ENCODE measurements at places on chromosomes 3 and 15. TPM values are rescaled to one million over a fixed set of nuclear protein-coding genes. Genes with fewer than 3 reads are reported as not detected.

Gene ALPK3
- 7.9 TPM for total RNA-seq

Gene NR2F2
- 12.5 TPM for total RNA-seq

Gene PFKFB4
- 13.2 TPM for total RNA-seq

DNA sequence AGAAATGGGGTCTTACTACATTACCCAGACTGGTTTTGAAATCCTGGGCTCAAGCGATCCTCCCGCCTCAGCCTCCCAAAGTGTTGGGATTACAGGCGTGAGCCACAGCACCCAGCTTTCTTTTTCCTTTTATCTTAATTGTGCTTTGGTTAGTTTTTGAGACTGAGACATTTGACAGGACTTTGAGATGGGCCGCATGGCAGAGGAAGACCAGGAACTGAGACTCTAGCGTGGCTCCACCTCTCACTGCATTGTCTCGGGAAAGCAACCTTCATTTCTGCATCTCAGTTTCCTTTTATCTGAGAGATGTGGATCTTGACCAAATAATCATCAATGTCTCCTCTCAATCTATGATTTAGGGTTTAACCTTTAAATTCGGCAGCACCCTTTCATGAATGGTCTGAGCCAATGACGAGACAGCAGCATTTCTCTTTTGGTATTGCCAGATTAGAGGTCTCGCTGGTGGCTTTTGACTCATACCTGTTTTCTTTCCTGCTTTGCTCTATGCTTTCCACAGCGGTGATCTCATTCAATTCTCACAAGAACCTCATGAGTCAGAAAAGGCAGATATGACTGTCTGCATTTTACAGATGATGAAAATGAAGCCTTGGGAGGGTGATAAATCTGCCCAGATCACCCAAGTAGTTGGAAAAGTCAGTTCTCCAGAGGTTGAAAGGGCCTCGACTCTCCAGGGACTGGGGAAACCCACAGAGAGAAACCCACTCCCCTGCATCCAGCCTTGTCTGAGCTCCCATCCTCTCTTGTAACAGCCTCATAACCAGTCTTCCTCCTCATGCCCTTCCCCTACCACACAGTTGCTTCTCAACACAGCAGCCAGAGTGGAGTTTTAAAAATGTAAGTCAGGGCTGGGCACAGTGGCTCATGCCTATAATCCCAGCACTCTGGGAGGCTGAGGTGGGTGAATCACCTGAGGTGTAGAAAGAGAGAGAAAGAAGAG is 84.8 kb upstream of the FOXB1 start:
- peak; percentile 8 for DNase-seq

- DNase-seq, result no peak
Measured at GRCh38 chr3:171011109-171011872, 15.2 kb downstream of the SLC2A2 start.

GRCh38 chr3:80696280-80696679 is 928.5 kb upstream of the ROBO1 start:
- peak; percentile 76 for DNase-seq

DNA sequence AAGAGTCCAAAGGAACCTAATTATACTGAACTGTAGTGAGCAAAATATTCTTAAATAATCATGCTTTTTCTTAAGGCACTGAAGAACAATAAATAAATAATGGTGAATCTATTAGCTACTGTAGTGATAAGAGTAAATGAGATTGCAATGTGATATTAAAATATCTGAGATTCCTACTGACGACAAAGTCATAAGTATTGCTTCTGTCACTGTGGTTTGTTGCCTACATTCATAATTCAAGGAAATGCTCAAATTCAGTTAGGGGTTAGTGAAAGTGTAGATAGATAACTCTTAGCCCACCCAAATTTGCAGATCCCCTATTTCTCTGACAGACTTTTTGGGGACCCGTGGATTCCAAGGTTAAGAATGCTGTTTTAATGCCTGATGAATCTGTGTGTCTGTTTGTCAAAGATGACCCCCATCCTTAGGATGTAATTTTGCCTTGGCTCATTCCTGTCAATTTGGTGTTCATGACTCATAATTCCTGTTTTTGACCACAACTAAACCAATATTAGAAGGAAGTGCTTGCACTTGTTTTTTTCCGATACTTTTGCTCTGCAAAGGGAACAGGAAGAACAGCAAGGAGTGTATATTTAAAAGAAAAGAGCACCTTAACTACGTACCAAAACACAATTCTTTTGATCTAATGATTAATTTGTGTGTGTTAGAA is 86.7 kb downstream of the MAGI1 start:
- DNase-seq, result no peak

DNA sequence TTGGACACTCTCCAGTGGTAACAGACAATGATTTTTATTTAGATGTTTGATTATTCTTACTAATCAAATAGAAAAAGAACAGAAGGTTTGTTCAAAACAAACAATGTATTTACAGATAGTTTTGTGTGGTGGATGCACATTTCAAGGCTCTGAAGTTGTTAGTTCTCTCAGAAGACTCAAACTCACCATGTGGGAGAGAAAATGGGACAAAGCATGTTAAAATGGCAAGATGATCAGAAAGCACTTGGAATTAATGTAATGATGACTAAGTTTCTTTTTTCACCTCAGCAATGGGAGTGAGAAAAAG is 450.5 kb upstream of the KCNMB2 start:
- DNase-seq, result no peak

- no peak for DNase-seq
Measured at GRCh38 chr3:45929042-45929679, 14.1 kb upstream of the CXCR6 start.
